Activated CD4-positive, alpha-beta T cell treated with anti-CD3 and anti-CD28 coated beads, Interleukin-2, amount 10 ng/mL, durations not matched to agents 7 days and 5 days (primary cell): ENCODE measurements at places on chromosomes 7 and 10. TPM values are rescaled to one million over a fixed set of nuclear protein-coding genes. Genes with fewer than 3 reads are reported as not detected.

- DNase-seq, result no peak
Observed at GRCh38 chr7:80848841-80849240, 70.0 kb downstream of the SEMA3C start.

- DNase-seq, result no peak
Observed at GRCh38 chr7:45102785-45103712, 8.4 kb downstream of the TBRG4 start.

ARHGAP19 gene
- 58.5 TPM for total RNA-seq

MYL10 gene
- not detected for total RNA-seq

ACTL6B gene
- total RNA-seq, result not detected

DNA sequence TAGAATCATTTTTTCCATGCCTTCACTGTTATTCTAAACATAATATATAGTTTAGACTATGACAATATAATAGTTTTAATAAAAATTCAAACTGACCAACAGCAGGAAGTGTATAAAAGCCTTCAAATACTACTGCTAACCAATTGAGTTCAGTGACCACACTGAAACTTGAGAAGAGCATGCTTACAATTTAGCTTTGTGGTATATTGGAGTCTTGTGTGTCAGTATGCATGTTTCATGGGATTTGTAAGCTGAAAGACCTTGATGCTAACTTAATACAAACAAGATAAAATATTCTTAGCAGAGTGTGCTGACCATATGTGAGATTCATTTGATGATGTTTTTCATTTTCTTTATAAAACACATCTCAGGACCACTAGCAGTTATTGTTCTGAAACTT lies 395.5 kb downstream of the SUGCT start:
- no peak for DNase-seq

- DNase-seq, result no peak
Observed at GRCh38 chr10:13422800-13423199, 74.7 kb upstream of the SEPHS1 start.

DNA sequence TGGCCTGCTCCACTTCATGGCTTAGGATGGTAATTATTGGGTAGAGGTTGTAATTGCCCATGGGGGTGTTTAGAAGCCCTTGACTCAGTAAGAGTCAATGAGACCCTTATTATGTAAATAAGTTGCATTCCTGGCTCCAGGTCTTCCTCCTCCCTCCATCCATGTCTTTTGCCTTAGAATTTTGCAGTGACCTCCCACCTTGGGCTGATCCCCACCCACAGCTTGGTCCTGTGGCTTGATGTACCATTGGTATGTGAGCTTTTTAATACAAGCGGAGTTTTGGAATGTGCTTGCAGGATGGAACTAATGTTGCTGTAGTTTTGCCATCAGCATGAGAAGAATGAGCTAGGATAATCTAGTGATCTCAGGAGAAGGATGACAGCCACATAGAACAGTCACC lies 73.2 kb upstream of the DGKI start:
- DNase-seq, result no peak

IRF5 gene
- 6.5 TPM for total RNA-seq

DNA sequence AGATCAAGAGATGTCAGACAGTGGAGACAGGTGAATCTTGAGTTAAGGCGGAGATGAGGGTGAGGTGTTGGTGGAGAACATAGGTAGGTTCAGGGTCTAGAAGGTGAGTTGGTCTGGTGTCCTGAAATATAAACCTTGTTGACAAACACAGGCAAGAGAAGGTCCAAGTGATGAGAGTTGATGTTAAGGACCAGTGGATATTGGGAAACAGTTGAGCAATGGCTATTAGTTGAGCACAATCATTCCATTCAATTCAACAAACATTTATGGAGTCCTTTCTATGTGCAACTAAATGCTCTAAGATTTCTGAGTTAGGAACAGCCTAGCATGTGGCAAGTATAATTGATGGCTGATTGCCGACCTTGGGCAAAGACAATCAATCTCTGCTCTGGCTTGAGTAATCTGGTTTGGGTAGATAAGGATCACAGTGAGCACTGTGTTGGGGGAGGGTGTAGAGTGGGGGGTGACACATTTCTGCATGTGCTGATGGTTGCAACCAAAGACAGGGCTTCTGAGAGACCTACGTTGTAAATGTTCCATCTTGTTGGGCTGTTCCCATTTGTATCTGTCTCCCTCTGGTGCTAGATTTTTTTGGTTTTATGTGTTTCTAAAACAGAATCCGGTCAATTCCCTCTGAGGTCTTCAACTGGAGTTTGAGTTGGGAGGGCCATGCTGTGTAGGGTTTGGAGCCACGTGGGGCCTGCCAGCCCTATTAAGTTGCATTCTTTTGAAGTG lies 201.1 kb downstream of the BAMBI start:
- no peak for DNase-seq

DNA sequence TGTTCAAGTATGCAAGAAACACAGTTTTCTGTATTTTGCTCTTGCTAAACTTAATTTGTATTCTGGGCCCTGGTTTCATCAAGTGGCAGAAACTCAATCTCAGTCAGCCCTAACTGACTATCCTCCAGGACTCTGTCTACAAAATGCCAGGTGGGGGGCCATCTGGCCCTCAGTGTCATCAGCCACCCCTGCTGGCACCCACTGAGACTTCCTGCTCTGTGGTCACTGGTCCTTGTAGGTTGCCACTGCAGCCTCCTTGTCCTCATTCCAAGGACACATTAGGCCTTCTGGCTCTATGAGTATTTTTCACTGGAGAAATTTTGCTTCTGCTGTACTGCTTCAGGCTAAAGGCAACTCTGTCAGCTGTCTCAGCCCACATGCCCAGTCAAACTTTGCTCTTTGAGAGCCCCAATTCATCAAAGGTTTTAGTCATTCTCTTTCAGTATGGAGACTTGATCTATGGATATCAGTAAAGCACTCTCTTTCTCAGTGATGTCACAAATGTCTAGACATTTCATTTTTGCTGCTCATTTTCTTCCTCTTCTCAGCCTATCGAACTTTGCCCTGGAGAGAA lies 163.6 kb downstream of the KCND2 start:
- DNase-seq, result no peak

GPR15LG gene
- not detected for total RNA-seq

EN2 gene
- total RNA-seq, result not detected

DNA sequence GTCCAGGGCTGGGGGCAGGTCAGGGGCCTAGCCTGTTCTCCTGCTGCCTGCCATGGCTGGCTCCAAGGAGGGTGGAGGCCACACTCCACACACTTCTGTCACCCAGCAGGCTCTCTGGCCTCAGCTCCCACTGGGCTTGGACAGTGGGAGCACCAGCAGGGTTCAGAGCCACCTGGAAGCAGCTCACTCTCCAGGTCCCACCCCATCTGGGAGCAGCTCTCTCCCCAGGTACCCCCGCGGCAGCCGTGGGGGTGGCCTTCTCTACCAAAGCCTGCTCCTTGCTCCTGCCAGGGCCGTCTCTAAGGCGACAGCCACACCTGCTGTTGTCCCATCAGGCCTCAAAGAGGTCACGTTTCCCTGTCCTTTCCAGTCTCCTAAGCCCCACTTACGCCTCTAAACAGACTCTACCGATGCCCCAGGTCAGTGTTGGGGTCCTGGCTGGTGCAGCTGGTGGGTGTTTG lies 142.5 kb upstream of the RET start:
- DNase-seq, result no peak

- DNase-seq, result peak; percentile 48
Observed at GRCh38 chr10:93813507-93814465, 56.0 kb downstream of the LGI1 start.

DNA sequence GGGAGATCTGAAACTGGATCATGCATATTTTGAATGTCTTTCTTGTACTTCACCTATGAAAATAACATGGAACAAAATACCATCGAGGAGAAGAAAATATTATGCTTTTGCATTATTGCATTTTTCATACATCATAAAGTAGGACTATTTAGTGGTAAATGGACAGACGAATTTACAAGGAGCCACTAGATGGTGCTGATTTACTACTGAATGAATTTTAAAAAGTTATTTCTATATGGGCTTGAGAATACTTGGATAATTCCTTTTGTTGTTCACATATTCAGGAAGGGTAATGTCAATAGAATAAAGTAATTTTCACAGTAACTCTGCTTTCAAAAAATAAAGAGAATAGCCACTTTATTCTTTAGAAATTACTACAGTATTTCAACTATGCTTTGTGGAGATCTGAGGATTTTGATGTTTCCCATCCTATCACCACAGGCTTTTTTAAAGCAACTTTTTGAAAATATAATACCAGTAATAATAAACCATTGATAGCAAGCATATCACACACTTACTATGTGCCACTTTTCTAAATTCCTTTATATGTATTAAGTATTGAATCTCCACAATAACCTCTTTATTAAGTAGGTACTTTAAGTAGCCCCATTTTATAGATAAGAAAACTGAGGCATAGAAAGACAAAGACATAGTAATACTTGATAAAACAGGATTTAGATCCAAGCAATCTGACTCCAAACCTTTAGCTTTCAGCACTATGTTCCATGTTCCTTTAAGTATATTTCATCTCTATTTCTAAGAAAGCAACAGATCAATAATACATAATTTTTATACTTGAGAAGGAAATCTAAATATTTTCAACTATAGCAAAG lies 38.6 kb downstream of the NEBL start:
- DNase-seq, result no peak

DNA sequence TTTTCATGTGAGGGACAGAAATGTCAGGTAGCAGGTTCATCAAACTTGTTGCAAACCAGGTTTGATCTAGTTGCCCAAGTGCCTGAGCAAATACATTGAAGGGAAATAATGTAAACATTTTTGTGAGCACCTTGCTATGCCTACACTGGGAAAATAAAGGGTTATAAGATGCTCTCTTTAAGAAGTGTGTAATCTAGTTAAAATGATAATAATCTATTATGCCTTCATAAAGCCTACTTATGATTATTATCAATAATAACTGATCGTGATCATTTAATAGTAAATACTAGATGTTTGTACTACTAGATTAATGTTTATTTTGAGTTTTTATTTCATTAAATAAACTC lies 1.9 kb upstream of the TMEM229A start:
- no peak for DNase-seq
